ENCODE measurements at places on chromosomes 1 and 21. TPM values are rescaled to one million over a fixed set of nuclear protein-coding genes. Genes with fewer than 3 reads are reported as not detected.

Gene SPATA46
- not detected for total RNA-seq

Gene RNASEL
- 6.7 TPM for total RNA-seq

Gene RSPH1
- not detected for total RNA-seq

Gene CCT3
- total RNA-seq = 186 TPM

Gene CRYBG2
- 2.2 TPM for total RNA-seq

Gene AMY1B
- total RNA-seq = not detected
